Lung (tissue), 17 donors: ENCODE measurements at places on chromosomes 11 and 22. TPM values are rescaled to one million over a fixed set of nuclear protein-coding genes. Genes with fewer than 3 reads are reported as not detected.

Gene SEPTIN3
- 0.51 TPM for total RNA-seq

DNA sequence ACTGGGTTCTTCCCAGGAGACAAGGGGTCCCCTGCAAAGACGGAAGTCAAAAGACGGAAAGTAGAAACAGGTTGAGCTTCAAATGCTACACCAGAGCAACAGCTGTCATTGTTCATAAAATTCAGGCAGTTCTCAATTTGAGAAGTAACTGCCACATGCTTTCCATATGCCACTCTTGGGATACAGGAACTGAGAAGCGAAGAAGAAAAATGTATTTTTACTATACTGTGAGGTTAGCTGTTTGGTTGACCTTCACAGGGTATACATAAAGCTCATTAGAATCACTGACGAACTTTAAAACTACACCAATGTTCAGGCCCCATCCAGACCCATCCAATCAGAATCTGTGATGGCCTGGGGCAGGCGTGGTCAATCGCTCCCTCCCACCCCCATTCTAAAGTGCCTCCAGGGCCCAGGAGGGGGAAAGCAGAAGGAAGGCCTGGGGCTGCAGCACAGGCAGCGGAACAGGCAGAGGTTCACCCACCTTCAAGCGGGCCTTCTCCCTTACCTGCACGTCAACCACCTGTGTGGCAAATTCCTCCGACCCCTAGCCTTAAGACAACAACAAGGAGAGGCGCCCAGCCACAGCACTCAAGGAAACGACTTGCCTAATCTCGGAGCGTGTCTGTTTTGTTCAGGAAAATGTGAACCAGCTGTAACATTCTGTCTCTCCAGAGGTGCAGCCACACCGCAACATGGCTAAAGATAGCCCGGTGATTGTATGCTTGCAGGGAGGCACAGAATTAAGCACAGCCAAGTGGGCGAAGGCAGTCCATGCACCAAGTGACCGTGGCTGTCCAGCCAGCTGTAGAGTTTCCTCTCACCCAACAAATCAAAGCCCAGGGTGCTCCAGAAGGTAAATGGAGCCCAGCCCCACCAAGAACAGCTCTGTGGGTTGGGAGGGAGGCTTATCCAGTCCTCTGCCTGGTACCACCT is 82.6 kb downstream of the MICAL3 start:
- H3K36me3 ChIP-seq, result no peaks in the 10 kb centered on the region
- H3K27me3 ChIP-seq, result no peaks in the 10 kb centered on the region
- H3K4me1 ChIP-seq, result peaks cover 65% of the 10 kb centered on the region
- peak; percentile 42 for DNase-seq
- no peak overlapping the region for H3K4me3 ChIP-seq

- H3K36me3 ChIP-seq, result no peaks in the 10 kb centered on the region
- H3K27me3 ChIP-seq, result no peaks in the 10 kb centered on the region
- DNase-seq, result peak; percentile 31
These were observed 99.4 kb downstream of the MIAT start for GRCh38 chr22:26756675-26757293.

DNA sequence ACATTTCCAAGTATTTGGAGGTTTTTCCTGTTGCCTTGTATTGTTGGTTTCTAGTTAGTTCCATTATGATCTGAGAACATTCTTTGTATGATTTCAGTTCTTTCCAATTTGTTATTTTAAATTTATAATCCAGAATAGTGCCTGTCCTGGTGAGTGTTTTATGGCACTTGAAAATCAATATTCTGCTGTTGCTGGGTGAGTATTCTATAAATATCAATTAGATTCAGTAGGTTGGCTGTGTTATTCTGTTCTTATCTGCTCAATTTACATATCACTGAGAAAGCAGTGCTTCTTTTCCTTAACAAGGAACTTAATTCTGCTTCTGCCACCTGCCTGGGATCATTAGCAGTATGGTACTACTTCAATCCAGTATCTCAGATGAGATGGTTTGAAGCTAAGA is 123.5 kb downstream of the SNX19 start:
- H3K4me3 ChIP-seq, result no peak overlapping the region
- H3K36me3 ChIP-seq, result no peaks in the 10 kb centered on the region
- DNase-seq, result no peak
- no peak overlapping the region for H3K27ac ChIP-seq

Gene CTTN
- total RNA-seq, result 202 TPM

DNA sequence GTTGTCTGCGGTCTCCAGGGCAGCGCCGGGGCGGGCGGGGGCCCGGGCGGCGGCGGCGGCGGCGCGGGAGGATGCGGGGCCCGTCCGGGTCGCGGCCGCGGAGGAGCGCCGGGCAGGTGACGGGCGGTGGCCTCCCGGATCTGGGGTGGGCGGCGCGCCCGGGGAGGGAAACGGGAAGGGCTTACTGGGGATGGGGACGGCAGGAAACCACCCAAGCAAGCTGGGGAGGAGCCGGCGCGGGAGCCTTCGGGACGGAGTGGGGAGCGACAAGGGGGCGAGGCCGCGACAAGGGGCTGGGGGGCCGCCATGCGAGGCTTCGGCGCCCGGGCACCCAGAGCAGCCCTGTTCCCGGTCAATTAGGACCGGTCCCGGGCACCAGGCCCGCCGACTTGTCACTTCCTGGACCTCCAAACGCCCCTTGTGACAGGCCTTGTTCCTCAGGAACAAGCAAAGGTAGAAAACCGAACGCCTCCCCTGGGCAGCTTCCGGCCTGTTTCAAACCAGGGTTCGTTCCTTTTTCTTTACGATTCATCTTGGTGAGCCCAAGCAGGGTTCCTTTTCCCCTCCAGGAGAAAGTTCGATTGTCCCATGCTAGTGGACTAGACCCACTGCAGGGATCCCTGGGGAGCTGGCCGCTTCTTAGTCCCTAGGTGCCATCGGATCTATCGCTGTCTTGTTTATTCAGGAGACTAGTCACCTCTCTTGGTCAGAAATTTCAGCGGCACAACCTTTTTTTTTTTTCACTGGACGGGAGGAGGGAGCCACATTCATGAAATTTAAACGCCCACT is 492 bp downstream of the JHY start:
- H3K27me3 ChIP-seq, result no peaks in the 10 kb centered on the region
- DNase-seq, result peak; percentile 70
- H3K27ac ChIP-seq, result no peak overlapping the region

Gene EXPH5
- total RNA-seq, result 28.8 TPM

GRCh38 chr11:44592125-44592940 is 26.9 kb downstream of the CD82 start:
- peak; percentile 55 for DNase-seq
- no peaks in the 10 kb centered on the region for H3K36me3 ChIP-seq
- H3K4me3 ChIP-seq, result no peak overlapping the region
- peak overlapping the region; percentile 79 for H3K27ac ChIP-seq
- H3K27me3 ChIP-seq, result no peaks in the 10 kb centered on the region

Gene OR56B1
- total RNA-seq, result not detected

DNA sequence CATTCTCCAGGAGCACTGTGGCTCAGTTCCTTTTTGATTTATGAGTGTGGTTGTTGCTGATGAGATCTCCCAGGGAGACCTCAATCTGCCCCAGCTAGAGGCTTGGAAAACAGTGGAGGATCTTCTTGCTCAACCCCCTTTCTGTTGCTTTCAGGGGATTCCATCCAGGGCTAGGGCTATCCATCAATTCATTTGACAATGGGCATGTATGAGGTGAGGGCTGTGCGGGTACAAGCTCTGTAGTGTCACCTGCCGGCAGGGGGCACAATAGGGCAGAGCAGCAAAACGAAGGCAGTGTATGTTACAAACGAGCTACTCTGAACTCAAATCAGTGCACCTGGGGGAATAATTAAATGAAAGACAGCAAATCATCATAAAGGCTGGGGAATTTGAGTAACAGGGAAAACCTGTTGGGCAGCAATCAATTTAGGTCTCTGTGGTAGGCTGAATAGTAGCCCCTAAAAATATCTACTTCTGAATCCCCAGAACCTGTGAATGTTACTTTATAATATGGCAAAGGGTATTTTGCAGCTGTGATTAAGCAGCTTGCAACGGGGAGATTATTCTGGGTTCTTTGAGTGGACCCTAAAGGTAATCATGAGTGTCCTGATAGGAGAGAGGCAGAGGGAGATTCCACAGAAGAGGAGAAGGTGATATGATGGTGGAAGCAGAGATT is 170.3 kb upstream of the ZBED5 start:
- no peak overlapping the region for H3K4me3 ChIP-seq
- H3K4me1 ChIP-seq, result no peaks in the 10 kb centered on the region
- peak; percentile 61 for DNase-seq
- no peak overlapping the region for H3K27ac ChIP-seq

- H3K4me3 ChIP-seq, result peak within 1 kb of the TSS; percentile 66
- H3K4me1 ChIP-seq, result peaks cover 31% of the 10 kb centered on the region
- H3K36me3 ChIP-seq, result no peaks in the 10 kb centered on the region
- peak; percentile 82 for DNase-seq
- H3K27ac ChIP-seq, result peak within 1 kb of the TSS; percentile 70
These were observed at the start of gene LRRC32 for GRCh38 chr11:76670485-76671236. TSS of gene LRRC32 (minus strand) at chr11:76670747. CDS start at chr11:76665954, 4,793 bp downstream.

DNA sequence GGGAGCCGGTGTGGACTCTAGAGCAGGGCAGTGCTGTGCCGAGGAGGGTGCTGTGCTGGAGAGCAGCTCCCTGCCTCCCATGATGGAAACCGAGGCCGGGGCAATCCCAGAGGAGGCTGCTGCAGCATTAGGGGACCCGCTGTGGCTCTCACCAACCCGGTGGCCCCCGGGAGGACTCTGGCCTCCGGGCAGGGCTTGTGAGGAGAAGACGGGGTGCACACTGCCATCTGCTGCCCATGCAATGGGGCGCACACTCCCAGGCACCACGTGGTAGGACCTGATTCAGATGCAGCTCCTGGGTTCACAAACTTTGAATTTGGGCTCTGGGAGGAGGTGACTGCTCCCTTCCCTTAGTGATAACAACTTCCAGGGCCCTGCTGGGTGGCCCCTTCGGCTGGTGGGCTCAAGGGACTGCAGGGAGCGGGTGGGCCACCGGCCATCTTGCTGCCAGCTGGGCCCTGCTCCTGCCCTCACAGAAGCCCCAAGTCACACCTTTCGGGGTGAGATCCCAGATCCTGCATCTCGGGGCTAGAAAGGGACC is 93.8 kb upstream of the FGF3 start:
- no peak overlapping the region for H3K4me3 ChIP-seq
- peaks cover 5% of the 10 kb centered on the region for H3K27me3 ChIP-seq

DNA sequence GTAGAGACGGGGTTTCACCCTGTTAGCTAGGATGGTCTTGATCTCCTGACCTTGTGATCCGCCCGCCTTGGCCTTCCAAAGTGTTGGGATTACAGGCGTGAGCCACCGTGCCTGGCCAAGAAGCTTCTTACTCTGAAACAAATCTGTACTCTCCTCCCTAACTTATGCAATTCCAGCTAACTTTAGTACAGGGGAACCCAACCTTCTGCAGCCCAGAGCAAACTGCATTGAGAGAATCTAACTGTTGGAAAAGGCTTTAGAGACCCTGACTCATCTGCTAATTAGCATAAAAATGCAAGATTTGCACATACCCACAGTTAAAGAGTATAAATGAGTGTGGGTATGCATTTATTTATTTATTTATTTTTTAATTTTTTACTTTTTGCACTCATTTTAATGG is 64.8 kb downstream of the APOL5 start:
- no peaks in the 10 kb centered on the region for H3K27me3 ChIP-seq
- no peak overlapping the region for H3K27ac ChIP-seq
- peaks cover 2% of the 10 kb centered on the region for H3K4me1 ChIP-seq
- no peak for DNase-seq

GRCh38 chr22:40263191-40263590 is 83.1 kb upstream of the ADSL start:
- no peak overlapping the region for H3K4me3 ChIP-seq
- no peaks in the 10 kb centered on the region for H3K4me1 ChIP-seq
- peaks cover 37% of the 10 kb centered on the region for H3K36me3 ChIP-seq
- no peak overlapping the region for H3K27ac ChIP-seq
- no peaks in the 10 kb centered on the region for H3K27me3 ChIP-seq
- no peak for DNase-seq

DNA sequence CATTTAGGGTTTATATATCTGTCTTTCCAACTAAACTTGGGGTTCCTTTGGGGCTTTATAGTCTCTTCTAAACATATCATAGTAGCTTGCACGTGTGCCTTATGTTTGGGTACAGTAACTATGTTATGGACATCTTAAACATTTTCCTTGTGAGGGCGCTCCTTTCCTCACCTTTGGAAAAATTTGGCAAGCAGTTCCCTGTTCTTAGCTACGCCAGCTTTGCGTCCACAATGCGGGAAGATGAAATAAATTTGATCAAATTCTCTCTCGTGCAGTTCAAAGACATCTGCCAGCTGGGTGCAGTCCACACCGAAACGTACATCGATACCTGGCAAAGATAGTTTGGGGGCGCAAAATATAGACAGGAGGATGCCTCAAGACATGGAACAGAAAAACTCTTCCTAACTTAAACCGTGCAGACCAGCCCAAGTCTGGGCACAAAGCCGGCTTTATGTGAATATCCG is 548 bp downstream of the FDXACB1 start:
- peaks cover 5% of the 10 kb centered on the region for H3K4me1 ChIP-seq
- no peak for DNase-seq
- peak overlapping the region; percentile 68 for H3K4me3 ChIP-seq
- H3K27me3 ChIP-seq, result no peaks in the 10 kb centered on the region
- peaks cover 3% of the 10 kb centered on the region for H3K36me3 ChIP-seq

Gene SLC29A2
- 19.4 TPM for total RNA-seq

Gene HDHD5
- total RNA-seq, result 35.8 TPM

Gene MICAL3
- 24.6 TPM for total RNA-seq

DNA sequence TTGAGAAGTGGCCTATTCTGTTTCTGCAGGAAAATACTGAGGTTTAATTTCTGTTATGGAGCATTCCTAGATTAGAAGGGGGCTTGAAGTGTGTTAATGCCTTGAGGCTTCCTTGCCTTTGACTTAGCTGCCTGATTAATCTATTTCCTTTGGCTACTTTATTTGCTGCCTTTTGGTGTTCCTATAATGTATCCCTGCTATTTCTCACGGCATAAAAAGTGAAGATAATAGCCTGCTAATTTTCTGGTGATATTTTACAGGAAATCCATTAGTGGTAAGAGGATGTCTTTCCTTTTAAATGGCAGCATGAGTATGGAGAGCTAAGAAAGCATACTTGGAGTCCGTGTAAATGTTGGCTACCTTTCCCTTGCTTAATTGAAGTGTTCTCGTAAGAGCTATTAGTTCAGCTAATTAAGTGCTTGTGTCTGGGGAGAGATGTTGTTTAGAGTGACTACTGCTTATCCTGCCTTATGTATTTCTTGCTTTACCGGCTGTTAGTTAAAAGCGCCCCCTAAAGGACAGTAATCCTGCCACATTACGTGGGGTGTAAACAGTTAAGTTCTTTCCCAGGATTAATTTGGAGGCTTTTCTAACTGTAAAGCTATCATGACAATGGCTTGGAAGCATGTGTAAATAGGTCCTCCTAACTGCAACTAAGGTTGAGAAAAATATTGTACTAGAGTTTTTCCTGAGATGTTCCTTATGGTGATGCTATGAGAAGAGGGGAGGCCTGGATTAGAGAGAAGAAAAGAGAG is 45.6 kb downstream of the ZNF280B start:
- no peaks in the 10 kb centered on the region for H3K36me3 ChIP-seq
- no peaks in the 10 kb centered on the region for H3K4me1 ChIP-seq
- no peaks in the 10 kb centered on the region for H3K27me3 ChIP-seq
- no peak for DNase-seq
